ENCODE measurements at places on chromosomes 3 and 15.

- peak; percentile 28 for DNase-seq
These were observed at the start of gene TTLL3 for GRCh38 chr3:9809615-9810432. Gene TTLL3, plus strand, starts transcription at chr3:9810262. Its CDS starts 400 bp downstream, at chr3:9810662.

DNA sequence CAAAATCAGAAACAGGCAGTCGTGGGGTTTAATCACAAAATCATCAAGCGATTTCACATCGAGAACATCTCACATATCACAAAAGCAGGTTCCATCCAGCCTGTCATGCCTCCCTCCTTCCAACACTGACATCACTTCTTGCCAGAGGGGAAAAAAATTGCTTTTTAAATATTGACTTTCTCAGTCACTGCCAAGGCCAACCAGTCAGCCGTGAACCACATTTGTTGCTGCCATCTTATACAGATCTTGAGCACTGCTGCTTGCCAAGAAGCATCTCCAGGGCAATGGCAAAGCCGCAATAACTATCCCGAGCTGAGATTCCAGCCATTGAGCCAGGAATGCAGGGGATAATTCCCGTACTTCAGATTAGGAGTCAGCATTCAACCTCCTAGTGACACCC, 174.6 kb downstream of the ANXA2 start:
- DNase-seq = no peak

GRCh38 chr3:78430741-78431140, 1337.1 kb downstream of the ROBO1 start:
- DNase-seq = no peak

DNA sequence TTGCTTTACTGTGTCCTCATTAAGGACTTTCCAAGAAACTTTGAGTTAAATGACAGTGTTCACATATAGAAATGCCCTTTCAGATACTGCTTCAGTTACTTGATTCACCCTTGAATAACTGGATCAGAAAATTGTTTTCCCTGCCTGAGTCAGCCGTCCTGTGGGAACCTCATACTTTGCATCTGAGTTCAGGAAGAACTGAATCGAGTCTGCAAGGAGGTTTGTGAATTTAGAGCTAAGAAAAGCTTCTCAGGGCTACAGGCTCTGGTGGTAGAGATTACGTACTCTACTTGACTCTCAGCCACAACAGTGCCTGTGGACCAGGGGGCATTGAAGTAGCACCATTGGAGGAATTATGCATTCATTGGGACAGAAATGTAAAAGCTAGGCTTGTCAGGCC, 252.4 kb upstream of the C2CD4B start:
- DNase-seq = no peak

- DNase-seq = no peak
These were observed 106.5 kb downstream of the TIGIT start for GRCh38 chr3:114400371-114400770.

DNA sequence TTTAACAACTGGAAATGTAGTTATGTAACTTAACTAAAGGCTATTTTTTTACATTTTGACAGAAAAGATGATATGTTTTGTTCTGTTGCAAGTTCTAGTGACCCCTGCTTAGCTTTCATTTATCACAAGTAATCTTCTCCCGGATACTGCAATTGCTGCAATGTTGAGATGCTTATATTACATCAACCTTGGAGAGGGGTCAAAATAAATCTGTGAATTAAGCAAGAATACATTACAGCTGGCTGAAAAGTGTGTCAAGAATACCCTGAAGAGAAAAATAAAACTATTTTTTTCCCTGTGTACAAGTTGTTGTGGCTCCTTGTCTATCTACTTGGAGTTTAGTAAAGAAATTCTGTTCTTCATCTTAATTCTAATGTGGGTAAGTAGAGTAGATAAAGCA, 232.1 kb upstream of the GOLIM4 start:
- no peak for DNase-seq

- DNase-seq = no peak
These were observed 14.8 kb downstream of the CLK3 start for GRCh38 chr15:74630284-74631086.

DNA sequence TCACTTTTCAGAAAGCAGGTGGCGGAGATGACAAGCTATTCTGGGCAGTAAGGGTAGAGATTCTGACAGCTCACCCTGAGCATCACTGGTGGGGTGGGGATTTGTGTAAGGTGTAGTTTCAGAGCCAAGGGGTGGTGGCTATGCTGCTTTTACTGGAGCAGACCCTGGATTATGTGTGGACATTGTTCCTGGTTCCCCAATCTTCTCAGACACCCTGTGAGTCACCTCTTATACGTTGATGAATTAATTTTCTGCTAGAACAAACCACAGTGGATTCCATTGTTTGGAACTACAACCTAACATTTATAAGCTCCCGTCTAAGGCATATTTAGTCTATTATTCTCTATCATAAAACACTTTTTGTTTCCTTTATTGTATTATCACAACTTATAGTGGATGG, 169.5 kb upstream of the COL8A1 start:
- DNase-seq = no peak

DNA sequence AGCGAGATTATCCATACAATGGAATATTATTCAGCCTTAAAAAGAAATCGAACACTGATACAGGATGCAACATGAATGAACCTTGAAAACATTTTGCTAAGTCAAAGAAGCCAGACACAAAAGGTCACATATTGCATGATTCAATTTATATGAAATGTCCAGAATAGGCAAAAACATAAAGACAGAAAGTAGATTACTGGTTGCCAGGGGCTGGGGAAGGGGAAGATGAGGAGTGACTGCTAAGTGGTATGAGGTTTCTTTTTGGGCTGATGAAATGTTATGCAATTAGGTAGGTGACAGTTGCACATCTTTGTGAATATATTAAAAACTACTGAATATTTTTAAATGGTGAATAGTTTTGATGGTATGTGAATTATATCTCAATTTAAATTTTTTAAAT, 38.3 kb downstream of the LRRFIP2 start:
- no peak for DNase-seq

DNA sequence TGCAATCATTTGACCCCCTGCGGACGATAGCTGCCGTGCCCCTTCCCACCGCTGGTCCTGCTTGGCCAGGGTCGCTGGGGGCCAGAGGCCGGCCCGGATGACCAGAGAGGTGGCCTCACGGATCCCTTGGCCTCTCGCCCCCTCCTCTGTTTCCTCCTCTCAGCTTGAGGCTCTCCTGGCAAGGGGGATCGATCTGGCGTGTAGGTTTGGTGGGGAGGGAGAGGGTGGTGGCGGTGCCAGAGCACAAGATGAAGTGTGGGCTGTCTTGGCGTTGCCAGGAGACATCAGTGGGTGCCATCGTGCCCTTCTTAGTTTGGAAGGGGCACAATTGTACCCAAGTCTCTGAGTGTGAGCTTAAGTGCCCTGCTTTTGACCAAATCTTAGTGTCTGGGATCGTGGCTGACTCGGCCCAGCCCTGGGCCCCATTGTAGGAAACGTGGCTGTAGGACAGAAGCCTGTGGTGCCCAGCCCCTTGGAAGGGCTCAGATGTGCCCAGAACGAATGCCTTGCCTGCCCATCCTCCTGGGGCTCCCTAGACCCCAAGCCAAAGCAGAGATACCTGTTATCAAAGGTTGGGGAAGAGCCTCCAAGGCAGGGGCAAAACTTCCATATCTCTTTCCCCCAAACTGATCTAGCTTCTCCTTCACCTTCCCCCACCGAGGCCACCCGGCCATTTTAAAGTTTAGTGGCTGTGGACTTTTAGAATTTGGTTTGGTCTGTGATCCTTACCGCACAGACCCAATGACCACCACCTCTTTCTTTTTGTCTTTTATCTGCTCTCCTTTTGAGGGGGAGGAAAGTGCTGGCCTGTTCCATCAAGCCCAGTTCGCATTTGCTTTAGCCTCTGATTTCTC, 14.4 kb downstream of the NR2F2 start:
- no peak for DNase-seq

- DNase-seq = no peak
These were observed 46.2 kb downstream of the NRG4 start for GRCh38 chr15:75966073-75966472.

GRCh38 chr3:42090973-42091731, at the start of gene TRAK1:
Gene TRAK1, plus strand, starts transcription at chr3:42091357. Its CDS starts 113 bp downstream, at chr3:42091470.
- DNase-seq = no peak

- DNase-seq = no peak
These were observed 256.9 kb upstream of the TGFBR2 start for GRCh38 chr3:30349507-30349906.

GRCh38 chr3:158158969-158159368, 49.1 kb downstream of the RSRC1 start:
- DNase-seq = no peak

GRCh38 chr3:172171396-172172075, 132.2 kb downstream of the FNDC3B start:
- no peak for DNase-seq

GRCh38 chr3:101464235-101464634, 48.8 kb downstream of the SENP7 start:
- DNase-seq = no peak

GRCh38 chr3:142973217-142974009, 9.9 kb upstream of the PAQR9 start:
- no peak for DNase-seq

GRCh38 chr15:62079594-62079993, 12.8 kb downstream of the C2CD4A start:
- DNase-seq = no peak

DNA sequence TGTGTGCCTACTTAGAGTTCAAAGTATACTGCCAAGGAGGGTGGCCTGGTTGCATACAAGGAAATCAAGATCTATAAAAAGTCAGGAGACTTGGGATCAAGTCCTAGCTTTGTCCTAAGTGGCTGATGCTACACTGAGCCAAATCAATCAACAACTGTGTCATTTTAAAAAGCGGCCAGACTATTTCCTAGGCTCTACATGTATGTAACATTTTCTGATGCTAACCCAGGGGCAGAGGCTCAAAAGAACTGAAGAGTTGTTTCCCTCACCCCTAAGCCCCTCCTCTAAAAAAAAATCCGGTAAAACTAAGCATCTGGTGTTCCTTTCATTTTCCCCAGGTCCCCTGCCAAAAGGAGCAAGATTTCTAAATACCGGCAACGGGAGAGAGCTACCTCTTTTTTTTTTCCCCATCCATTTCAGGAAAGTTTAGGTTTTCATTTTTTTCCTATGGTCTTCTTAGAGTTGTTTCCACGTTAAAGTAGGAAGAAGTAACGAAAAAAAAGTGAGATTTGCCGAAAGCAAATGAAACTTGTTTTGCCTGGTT, 18.8 kb upstream of the CHD2 start:
- no peak for DNase-seq

DNA sequence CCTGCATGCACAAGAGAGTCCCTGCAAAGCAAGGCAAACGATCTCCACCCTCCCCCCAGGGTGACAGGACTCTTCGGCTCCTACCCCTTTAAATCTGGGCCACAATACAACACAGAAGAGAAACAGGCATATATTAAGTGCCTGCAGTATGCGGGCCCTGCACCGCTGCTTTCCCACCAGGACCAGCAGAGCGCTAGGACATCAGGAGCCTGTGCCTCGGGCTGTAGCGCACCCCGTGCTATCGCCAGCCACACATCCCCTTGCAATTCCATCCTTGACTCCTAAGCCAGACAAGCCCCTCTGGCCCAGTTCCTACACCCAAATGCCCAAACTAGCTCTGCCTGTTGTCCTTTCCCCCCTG, 4.1 kb downstream of the GALNT15 start:
- no peak for DNase-seq

DNA sequence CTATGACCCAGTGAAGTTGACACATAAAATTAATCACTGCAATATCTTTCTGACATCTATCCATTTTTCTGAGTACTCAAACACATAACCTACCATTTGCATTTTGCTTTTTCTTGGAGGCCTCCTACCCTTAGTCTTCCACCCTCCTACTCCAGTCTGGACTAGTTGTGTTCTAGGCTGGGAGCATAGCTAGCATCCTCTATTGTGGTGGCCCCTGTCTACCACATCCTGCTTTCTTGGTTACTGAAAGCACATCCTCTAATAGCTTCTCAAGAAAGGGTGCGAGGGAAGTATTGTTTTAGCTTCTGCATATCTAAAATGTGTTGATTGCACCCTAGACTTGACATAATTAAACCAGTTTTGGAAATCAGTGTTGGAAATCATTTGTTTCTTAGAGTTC, 176.5 kb downstream of the THSD4 start:
- no peak for DNase-seq

GRCh38 chr3:98710067-98710659, 53.0 kb upstream of the ST3GAL6 start:
- DNase-seq = no peak

- no peak for DNase-seq
These were observed 328.0 kb upstream of the MANF start for GRCh38 chr3:51057121-51057520.

DNA sequence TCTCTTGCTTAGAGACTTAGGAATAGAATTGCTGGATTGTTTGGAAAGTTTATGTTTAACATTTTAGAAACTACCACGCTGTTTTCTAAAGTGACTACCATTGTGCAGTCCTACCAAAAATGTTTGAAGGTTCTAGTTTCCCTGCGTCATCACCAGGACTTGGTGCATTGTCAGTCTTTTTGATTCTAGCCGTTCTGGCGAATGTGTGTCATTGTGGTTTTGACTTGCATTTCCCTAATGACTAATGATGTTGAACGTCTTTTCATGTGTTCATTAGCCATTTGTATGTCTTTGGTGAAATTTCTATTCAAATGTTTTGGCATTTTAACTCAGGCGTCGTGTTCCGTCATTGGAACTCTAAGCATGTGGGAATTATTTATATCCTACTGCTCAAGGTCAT, 58.0 kb downstream of the CHD2 start:
- peak; percentile 42 for DNase-seq

DNA sequence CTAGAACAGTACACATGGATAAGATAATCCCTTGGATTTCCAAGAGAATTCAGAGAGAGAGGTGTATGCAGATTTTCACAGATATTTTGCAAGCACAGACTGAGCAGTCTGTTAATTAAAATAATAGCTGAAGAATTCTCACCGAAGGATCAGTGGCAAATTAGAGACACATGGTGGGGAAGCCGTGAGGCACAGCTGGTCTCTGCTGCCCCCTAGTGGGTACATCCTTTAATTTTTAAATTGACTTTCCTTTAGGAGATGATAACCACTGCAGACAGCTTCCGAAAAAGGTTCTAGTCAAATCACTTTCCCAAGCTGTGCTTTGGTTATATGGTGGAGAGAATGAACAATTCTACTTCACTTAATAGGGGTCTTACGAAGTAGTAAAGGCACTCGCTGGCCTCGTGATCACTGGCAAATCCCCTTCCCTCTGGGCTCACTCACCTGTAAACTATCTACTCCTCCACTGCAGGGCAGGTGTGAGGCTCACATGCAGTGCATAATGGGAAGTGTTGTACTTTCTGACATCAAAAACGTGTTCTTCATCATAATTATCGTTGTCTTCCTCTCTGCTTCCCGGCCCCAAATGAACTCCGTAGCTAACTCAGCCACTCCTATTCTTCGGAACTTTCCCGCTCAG, 19.5 kb downstream of the MESD start:
- peak; percentile 60 for DNase-seq

GRCh38 chr15:25718169-25718536, 145.0 kb downstream of the ATP10A start:
- no peak for DNase-seq
